Astrocyte of the spinal cord (primary cell): ENCODE measurements at places on chromosomes 7 and 10.
A peak's percentile ranks its signal among the peaks of the same experiment; 100 is the strongest.

GRCh38 chr7:43308913-43309705, 196.7 kb downstream of the HECW1 start:
- DNase-seq, result no peak

- no peak for DNase-seq
Measured at GRCh38 chr10:607545-608185, 81.8 kb downstream of the DIP2C start.

DNA sequence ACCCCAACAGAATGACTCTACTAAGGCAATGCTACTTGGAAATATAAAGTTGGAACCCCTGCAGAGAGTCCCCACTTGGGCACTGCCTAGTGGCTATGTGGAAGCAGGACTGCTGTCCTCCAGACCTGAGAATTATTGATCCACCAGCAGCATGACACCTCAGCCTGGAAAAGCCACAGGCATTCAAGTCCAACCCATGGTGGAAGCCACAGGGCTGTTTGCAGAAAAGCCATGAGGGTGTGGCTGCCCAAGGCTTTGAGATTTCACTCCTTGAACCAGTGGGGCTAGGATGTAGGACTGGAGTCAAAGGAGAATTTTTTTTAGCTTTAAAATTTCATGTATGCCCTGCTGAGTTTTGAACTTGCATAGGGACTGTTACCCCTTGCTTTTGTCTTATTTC, 13.6 kb upstream of the GHRHR start:
- DNase-seq, result no peak

- no peak for DNase-seq
Measured at GRCh38 chr7:42650171-42650570, 261.7 kb downstream of the C7orf25 start.

DNA sequence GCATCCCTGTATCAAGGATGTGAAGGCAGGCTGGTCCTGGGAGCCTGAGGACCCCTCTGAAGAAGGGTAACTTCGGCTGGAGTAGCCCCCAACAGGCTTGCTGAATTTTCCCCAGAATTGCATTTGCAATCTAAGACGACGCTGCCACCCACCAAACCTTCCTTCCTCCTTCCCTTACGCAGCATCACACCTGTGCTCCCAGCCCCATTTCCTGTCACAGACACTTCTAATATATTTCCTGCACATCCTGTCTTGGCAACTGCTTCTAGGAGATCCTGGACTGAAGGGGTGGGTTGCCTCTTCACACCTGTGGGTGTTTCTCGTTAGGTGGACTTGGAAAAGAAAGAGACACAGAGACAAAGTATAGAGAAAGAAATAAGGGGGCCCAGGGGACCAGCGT, 9.4 kb upstream of the PGAM1 start:
- no peak for DNase-seq

GRCh38 chr7:94923412-94923811, 16.0 kb downstream of the PPP1R9A start:
- no peak for DNase-seq

GRCh38 chr7:38630720-38631673, at the start of gene AMPH:
Gene AMPH (minus strand): TSS chr7:38631373. CDS start chr7:38631351, 22 bp downstream.
- DNase-seq, result peak; percentile 39

DNA sequence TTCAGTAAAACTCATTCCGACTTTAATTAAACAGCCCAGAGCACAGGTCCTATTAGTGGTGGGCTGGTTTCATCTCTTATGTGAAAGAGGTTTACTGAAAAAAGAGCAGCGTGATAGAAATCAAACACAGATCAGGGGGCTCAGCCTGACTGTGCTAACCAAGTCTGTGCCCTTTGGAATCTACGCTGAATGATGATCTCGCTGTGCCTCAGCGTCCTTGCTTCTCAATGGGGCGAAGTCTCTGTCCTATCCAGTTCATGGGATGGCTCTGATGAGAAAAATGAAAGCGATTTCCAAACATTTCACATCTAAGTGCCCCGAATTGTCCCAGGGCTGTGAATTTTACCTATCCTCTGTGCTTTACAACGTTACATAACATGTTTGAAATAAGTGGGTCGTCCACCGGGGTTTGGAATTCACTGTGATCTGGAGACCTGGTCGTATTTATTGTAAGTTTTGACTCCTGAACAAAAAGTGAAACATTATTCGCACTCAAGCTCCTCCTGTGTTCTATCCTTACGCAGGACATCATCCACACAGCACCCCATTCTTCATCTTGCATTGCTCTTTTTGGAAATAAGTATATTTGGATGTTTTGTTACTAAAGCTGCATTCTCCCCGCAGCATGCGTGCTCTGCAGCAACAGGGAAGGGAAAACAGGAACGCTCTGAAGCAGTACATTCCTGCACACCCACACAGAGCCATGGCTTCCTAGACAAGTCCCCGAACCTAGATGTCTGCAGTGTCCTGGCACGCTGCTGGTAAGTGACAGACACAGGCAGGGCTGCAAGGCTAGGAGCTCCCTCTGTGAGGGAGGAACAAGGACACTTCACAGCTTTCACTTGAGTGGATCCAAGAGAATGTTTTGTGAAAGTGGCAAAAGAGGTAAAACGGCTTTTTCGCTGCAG, 83.5 kb downstream of the SLC37A3 start:
- no peak for DNase-seq

DNA sequence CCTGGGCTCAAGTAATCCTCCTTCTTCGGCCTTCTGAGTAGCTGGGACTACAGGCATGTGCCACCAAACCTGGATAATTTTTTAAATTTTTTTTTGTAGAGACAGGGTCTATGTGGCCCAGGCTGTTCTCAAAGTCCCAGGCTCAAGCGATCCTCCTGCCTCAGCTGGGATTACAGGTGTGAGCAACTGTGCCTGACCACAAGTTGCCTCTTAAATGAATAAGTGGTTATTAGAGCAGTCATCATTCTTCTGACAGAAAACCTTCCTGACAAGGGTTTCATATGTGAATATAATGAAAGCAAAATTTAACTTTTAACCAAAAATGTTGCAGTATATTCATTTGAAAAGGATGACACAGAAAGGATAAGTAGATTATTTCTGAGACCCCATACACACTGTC, 532.5 kb downstream of the GRM8 start:
- DNase-seq, result no peak

DNA sequence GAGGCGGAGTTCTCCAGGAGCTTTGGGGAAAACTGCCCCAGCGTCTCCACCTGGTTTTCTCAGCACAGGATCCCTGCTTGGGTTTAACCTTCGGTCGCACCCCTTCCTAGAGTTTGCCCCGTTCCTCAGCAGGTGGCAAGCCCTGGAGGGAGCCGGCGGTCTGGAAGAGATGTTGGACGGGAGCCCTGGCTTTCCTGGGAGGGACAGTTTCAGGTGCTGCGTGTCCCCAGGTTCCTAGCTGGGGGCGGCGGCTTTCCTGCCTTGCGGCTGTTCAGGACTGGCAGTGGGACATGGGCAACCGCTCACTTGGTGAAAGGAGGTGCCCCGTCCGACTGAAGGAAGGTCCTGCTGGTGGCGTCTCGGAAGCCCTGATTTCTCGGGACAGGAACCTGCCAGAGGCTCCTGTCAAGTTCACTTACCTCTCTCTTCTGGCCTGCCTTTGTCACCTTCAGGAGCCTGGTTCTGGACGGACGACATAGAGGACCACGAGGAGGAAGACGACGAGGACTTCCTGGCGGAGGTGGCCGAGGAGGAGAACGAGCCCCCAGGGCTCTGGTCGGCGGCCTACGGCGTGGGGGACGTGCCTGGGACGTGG, 14.8 kb downstream of the ZNF316 start:
- DNase-seq, result no peak

GRCh38 chr10:11707624-11708350, 34.4 kb upstream of the ECHDC3 start:
- no peak for DNase-seq

DNA sequence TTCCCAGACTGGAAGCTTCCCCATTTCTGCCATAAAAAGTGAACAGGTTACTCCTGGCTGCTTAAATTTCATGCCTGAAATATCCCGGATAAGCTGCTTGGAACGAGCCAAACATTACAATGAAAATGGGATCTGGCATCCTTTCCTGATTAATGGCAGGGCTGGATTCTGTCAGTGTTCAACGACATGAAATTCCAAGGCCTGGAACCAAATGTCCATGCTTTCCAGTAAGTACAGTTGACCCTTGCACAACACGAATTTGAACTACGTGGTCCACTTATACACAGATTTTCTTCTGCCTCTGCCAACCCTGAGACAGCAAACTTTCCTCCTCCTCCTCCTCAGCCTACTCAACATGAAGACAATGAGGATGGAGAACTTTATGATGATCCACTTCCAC, 65.4 kb downstream of the SGMS1 start:
- no peak for DNase-seq

DNA sequence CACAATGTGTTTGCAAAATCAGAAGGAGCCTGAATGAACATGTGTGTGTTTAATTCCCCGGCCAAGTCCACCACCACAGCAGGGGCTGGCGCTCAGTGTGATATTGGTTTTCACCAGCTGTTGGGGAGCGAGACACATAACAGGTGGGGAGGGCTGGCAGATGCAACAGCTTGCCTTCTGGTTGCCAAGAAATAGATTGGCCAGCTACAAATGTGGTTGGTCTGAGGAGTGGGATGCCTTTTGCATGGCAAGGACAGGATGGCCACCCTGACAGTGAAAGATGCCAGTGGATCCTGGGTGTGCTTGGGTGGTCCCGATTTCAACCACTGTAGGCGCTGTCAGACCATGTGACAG, 292.5 kb upstream of the FZD8 start:
- no peak for DNase-seq

GRCh38 chr10:29980084-29980483, 79.3 kb downstream of the JCAD start:
- peak; percentile 25 for DNase-seq

- DNase-seq, result peak; percentile 40
Measured at GRCh38 chr10:113880236-113880635, 25.8 kb downstream of the NHLRC2 start.

DNA sequence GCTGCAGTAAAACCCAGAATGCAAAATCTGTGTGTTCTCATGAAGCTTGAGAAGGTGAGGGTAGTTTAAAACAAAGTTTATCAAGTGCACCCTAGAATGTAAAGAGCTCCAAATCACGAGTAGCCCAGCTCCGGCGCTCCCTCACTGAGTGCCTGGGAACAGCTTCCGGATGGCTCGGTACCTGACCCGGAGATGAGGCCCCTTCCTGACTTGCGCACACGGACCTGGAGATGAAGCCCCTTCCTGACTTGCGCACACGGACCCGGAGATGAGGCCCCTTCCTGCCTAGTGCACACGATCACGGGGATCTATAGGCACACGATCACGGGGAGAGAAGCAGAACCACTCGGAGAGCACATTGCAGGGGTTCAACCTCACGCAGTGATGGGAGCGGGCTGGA, 322.1 kb upstream of the RNF32 start:
- DNase-seq, result no peak

GRCh38 chr10:57664815-57665214, 602.9 kb downstream of the IPMK start:
- peak; percentile 4 for DNase-seq

- DNase-seq, result peak; percentile 69
Measured at GRCh38 chr7:30671793-30672465, 10.3 kb downstream of the CRHR2 start.

DNA sequence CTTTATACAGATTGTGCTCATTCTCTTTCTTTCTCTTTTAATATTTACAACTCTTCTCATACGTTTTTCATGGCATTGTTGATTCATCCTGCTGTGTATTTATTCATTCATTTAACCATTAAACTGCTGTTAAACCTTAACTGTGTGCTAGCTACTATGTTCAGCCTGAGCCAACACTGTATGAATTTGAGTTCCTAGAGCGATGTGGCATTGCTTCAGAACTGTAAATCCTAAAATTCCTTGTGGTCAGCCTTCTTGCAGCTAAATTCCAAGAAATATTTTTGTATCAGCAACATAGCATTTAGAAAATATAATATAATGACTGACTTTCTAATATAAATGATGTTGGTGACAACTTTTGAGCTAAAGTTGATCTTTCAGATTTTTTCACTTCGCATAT, 184.7 kb upstream of the FZD1 start:
- DNase-seq, result peak; percentile 44

DNA sequence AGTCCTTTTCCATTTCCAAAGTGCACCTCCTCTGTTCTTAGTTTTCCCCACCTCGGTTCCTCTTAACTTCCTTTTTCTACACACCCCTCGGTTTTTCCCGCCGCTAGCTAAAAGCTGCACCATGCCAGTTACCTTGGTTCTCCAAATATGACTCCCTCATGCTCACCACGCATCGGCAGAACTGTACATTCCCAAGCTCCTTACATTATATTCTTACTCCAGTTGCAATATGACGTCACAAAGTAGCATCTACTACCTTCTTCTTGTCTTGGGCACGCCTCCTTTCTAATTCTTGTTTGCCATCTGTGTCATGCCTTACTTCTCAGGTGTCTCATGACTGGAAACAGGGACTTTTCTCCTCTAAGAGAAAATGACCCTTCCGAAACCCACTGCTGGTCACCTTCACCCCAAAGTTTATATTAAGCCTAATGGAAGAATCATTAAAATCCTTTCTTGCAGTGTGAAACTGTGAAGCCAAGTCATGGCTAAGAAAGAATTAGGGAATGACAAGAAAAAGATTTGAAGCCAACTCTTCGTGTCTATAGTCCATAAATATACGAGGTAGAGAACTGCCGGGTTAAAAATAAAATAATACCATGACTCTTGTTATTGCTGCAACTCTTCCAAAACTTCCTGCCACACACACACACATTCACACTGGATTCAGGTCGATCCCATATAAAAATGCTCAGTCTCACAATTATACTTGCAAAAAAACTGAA, 1.7 kb downstream of the ESYT2 start:
- no peak for DNase-seq

DNA sequence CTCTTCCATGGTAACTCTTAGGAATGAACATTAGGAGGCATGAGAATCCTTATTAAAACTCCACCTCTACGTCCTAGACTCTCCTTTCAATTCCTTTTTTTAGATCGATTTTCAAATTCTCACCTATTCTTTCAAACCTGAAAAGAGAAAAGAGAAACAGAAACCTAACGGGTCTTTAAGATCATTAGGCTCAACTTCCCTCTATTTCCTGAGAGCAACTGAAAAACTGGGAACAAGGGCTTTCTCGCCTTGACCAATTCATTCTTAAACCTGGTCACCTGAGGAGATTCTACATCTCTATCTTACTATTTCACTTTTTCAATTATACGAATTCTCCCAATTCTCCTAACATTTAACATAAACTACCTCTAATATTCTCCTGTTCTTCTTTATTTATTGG, 2.8 kb downstream of the TFEC start:
- no peak for DNase-seq

GRCh38 chr10:5411941-5412276, 448 bp upstream of the NET1 start:
- DNase-seq, result no peak
